ENCODE measurements at places on chromosomes 1 and 21.
A peak's percentile ranks its signal among the peaks of the same experiment; 100 is the strongest.

- DNase-seq, result peak; percentile 71
Measured at GRCh38 chr1:148263128-148263905, 111.2 kb upstream of the NBPF11 start.

GRCh38 chr1:186775881-186776560 is 52.7 kb upstream of the PLA2G4A start:
- no peak for DNase-seq

GRCh38 chr21:42570841-42571387 is 57.3 kb downstream of the SLC37A1 start:
- DNase-seq, result peak; percentile 76

DNA sequence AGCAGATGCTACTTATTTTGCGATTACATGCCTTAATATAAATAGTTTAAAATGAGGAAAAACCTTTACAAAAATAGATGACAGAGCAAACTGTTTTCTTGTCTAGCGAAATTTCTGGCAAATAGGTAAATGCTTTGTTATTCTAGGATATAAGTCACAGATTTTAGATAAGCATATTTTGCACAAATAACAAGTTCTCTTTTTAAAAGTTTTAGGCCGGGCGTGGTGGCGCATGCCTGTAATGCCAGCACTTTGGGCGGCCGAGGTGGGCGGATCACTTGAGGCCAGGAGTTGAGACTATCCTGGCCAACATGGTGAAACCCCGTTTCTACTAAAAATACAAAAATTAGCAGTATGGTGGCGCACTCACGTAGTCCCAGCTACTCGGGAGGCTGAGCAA is 20.3 kb upstream of the ERRFI1 start:
- no peak for DNase-seq

DNA sequence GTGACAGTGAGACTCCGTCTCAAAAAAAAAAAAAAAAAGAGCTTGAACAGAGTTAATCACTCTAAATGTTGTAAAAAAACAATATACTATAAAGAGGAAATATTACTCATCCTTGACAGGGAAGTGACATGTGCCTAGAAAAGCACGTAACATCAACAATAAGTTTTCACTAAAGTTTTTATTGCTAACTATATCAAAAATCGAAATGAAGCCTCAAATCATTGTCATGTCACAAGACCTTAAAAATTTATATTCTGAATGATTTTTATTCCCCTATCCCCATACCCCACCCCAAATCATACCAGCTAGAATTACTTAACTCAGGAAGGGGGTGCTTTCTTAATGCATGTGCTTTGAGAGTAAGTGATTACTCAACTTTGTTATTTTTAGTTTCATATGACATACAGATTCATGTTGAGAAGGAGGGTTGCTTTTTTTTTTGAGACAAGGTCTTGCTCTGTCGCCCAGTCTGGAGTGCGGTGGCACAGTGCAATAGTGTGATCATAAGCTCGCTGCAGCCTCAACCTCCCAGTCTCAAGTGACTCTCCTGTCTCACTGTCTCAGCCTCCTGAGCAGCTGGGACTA is 53.6 kb upstream of the MUTYH start:
- no peak for DNase-seq

DNA sequence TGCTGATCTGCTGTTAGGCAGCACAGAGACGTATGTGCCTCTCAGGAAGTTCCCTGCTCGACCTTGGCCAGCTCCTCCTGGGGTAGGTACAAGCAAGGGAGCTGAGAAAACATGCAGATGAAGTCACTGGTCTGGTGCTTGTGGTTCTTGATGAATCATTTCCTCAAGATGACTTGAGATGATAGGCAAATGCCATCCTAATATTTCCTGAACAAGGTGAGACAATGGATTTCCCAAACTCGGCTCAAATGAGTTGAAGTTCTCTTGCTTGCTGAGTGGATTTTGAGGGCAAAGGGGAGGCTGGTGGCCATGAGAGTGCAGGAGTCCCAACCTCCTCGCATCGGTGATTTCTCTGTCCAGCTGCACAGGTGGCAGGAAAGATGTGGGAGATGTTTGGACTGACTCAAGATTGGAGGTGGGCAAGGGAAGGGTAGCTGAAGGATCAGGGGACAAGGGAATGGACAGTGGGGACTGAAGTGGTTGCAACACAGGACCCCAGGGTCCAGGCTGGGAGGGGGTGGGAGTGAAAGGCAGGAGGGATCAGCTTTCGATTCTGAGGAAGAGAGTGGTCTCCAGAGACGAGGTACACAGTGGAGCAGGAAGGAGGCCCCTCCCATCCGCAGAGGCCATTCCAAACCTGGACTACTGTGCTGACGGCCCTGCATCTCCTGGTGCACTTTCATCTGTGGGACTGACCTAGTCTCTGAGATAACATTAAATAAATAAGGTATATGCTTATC is 63.9 kb downstream of the CAPN2 start:
- no peak for DNase-seq

DNA sequence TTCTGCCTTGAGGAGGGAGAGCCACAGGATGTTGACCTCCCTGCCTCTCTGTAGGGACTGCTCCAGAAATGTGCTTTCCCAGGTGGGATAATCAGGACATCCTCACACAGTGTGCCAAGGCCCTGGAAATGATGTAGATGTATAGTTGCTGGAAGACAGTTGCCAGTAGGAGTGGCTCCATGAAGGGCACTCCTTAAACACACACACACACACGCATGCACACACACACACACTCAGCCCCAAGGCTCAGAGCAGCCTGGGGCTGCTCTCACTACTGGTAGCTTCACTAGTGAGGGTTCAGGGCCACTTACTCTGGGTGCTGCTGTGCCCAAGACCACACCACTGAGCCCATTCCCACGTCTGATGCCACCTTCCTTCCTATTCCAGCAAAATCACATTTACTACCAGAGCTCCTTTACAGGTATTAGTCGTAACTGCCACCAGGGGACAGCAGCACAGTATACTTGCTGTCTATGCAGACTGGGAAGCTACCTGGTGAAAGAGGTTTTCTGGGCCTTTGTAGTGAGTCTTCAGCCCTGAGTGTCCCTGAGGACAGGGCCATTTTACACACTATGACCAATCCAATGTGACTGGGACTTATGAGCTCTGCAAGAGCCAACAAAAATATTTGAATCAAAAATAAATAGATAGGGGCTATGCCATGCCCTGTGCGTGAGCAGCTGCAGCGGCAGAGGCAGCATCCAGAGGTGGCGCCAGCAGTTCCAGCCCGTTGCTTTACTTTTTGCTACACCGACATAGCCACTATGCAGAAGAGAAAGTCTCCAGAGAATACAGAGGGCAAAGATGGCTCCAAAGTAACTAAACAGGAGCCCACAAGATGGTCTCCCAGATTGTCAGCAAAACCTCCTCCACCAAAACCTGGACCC is 15.0 kb downstream of the CRNN start:
- peak; percentile 11 for DNase-seq

GRCh38 chr1:241813768-241814320 is 34.2 kb upstream of the EXO1 start:
- no peak for DNase-seq

GRCh38 chr1:95888941-95889390 is 655.0 kb downstream of the RWDD3 start:
- DNase-seq, result peak; percentile 7

DNA sequence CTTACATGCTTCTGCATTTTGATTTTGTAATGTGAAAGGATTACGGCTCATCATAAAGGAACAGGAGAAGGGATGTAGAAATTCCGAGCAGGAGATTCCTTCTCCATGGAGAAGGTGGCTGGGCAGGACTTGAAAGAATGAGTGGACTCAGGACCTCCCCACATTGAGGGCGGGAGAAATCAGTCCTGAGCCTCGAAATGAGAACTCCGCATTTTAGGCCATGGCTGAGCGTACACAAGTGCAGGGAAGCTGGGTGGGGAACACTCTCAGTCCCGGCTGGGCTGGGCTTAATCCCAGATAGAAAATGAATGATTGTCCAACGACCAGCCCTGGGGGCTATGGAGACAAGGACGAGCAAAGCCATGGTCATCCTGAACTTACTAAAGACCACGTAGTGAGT is 402.3 kb upstream of the POU3F1 start:
- DNase-seq, result no peak

DNA sequence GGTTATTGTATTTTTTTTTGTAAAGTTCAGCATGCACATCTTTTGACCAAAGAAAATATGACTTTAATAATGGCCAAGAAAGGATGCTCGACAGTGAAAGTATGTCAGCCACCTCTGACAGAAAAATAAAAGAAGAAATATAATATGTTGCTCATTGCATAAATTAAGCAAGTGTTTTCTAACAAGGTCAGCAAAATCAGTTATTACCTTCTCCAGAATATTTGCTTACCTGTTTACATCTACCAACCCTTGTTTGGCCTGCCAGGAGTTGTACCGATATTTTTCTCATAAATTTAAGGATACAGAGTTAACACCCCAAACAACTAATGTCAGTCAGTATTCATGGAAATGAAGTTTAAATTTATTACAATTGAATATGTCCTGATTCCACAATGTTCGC is 685.4 kb downstream of the PLA2G4A start:
- no peak for DNase-seq

GRCh38 chr1:76471536-76471935 is 395.7 kb upstream of the ST6GALNAC5 start:
- DNase-seq, result no peak

DNA sequence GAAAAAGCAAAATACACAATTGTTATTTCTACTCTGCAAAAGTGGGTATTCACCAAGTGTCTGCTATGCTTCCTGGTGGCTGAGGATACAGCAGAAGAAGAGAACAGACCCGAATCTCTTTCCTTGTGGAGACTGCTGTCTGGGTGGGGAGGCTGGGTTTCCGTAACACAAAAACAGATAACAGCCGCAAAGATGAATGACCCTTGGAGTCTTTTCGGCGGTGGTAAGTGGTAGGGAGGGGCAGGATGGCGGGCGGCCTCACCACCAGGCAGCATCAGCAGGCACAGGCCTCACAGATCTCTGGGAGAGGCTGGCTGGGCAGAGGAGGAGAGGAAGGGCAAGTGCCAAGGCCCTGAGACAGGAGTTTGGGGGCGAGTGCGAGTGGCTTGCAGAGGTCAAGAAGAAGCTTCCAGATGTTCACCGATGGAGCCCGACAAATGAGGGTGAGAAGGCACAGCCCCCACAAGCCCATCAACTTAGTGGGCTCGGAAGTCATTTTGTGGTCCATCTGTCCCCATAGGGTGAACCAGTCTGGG is 164.2 kb downstream of the RHOU start:
- DNase-seq, result no peak

- DNase-seq, result no peak
Measured at GRCh38 chr1:62823556-62823955, 39.6 kb downstream of the ATG4C start.

GRCh38 chr21:32172106-32172505 is 106.7 kb downstream of the MIS18A start:
- no peak for DNase-seq

- peak; percentile 13 for DNase-seq
Measured at GRCh38 chr1:183989078-183989577, 48.4 kb downstream of the COLGALT2 start.

GRCh38 chr1:179547021-179547535 is 28.7 kb downstream of the NPHS2 start:
- DNase-seq, result no peak

DNA sequence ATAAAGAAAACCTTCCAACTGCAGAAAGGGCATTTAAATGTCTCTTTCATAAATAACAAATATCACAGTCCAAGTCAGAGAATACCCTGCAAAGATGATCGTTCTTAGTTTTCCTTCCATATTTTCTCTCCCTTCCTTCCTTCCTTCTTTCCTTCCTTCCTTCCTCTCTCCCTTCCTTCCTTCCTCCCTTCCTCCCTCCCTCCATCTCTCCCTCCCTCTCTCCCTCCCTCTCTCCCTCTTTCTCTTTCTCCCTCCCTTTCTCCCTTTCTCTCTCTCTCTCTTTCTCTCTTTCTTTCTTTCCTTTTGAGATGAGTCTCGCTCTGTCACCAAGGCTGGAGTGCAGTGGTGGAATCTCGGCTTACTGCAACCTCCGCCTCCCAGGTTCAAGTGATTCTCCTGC is 29.0 kb upstream of the SCAF4 start:
- no peak for DNase-seq

DNA sequence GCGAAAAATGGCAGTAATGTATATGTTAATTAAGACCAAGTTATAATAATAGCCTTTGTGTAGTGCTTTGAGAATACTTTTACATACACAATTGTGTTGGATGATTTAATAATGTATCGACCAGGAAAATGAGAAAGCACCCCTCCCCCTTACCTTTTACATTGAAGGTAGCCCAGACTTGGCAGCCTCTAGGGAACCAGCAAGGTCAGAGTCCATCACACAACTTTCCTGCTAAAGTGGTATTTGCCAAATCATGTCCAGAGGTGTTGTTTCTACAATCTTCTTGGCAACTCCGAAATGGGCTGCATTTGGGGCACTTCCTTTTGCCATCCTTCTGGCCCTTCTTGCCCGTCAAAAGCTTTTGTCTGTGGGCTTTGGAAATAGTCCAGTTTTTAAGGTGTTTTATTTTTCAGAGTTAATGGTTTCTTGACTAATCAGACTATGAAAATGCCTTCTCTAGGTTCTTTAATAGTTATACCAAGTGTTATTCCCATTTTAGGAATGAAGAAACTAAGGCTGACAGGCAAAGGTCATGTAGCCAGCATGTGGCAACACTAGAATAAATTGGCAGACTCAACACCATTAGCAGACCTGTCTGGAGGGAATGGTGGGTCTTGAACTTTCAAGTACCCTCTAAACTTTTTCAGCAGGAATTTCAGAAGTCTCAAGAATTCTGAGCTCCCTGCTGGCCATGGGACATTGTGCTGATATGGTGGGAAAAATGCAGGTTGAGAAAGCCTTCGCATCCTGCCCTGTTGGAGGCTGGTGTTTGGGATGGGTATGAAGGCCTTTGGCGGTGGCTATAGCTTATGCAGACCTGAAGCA is 6.8 kb downstream of the ATP1A1 start:
- no peak for DNase-seq

- DNase-seq, result no peak
Measured at GRCh38 chr1:30034627-30035521, 688.5 kb downstream of the MATN1 start.
